ENCODE measurements at places on chromosomes 6 and 20. TPM values are rescaled to one million over a fixed set of nuclear protein-coding genes. Genes with fewer than 3 reads are reported as not detected.

- peak; percentile 57 for DNase-seq
Observed at GRCh38 chr6:112846681-112847080, 499.6 kb downstream of the RFPL4B start.

GRCh38 chr20:1209447-1210387 is 6.5 kb downstream of the C20orf202 start:
- peak; percentile 33 for DNase-seq

GRCh38 chr6:45486736-45487135 is 109.0 kb upstream of the SUPT3H start:
- DNase-seq, result no peak

DNA sequence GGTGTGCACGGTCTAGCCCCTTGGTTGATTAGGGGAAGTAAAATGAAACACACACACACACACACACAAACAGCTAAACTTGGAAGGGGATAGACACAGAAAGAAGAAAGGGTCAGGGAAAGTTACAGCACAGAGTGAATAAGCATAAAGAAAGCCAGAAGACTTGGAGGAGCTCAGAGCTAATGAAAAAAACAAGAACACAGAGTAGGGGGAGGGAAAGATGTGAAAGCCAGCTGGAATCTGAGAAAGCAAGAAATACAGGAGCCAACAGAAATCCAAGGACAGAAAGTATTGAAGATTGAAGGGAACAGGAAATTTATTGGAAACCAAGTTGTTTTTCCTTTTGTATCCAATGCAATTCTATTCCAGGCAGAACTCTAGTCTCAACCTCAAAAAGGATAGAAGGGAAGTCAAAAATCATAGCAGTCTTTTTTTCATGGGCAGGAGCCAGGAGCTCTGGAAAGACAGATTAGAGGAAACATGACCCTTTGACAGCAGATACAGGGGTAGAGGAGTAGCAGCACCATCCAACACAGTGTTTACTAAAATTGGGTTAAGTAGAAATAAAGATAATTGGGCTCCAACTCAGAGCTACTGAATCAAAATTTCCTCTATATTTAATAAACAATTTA is 10.1 kb downstream of the HMGCLL1 start:
- DNase-seq, result no peak

DNA sequence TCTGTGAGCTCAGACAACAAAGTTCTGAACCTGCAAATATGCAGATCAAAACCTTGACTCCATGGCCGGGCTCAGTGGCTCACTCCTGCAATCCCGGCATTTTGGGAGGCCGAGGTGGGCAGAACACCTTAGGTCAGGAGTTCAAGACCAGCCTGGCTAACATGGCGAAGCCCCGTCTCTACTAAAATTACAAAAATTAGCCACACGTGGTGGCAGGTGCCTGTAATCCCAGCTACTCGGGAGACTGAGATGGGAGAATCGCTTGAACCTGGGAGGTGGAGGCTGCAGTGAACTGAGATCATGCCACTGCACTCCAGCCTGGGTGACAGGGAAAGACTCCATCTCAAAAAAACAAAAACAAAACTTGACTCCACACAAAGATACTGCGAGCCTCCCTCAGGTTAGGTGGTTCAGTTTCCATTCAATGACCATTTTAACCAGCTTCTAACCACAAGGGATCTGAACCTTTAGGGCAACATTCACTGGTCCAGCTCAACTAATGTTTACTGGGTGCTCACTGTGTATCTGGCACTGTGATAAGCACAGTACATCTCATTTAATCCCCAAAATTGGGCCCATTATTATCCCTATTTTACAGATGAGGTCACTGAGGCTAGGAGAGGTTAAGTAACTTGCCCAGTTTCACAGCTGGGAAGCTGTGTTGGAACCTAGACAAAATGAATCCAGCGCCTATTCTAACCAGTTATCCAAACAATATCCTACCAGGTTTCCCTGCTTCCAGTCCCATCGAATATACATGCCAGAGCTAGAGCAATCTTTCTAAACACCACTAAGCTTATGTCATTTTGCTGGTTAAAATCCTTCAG is 1.8 kb downstream of the SNRPB start:
- peak; percentile 26 for DNase-seq

Gene OLIG3
- total RNA-seq, result not detected

All from RPMI7951 (cell line).